NCI-H526 treated with DMSO at 0.1 percent for 48 hours (cell line): ENCODE measurements at places on chromosomes 13 and 19.

DNA sequence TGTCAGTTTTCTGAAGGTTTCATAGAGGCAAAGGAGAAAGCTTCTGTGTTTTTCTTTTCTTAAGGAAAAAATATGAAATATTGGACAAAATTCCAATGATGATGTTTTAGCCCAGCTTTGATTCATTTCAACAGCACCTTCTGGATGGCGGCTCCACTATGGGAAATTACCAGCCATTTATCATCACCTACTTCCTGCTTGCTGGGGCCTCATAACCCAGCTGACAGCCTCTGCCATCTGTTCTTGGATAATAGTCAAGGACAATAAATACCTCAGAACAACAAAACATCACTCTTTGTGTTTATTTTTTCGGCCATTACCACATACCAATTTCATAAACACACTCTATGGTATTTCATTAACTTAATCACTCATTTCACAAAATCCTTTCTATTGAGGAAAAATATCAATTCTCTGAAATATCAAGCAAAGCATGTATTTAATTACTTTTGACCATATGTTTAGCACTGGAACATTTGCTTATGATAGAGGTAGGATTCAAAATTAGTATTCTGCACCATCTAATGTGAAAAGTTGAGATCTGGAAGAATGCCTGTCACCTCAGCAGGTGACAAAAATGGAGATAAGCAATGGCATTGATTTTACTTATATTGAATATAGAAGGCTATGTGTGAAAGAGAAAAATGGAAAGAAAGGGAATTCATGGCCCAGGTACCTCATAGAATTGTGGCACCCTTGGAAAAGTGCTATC is 629.7 kb downstream of the LIG4 start:
- no peak for DNase-seq

- DNase-seq, result no peak
These were observed 4.7 kb upstream of the FBL start for GRCh38 chr19:39850892-39851291.

- DNase-seq, result no peak
These were observed 4.1 kb downstream of the KLK2 start for GRCh38 chr19:50877338-50877737.

DNA sequence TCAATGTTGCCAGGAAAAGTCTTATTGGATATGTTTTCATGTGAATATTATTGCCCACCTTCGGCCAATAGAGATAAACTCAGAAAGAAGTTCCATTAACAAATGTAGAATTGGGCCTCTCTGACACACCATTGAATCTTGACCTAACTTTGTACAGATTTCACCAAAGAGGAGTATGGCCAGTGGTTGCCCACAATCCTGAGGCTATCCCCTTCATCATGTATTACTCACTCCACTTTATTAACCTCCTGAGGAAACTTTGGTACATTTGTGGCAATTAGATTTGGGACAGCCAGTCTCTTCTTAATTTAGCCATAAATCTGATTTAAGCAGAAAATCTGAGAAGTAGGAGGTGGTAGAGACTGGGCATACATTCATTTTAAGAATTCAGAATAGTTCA is 53.3 kb upstream of the POSTN start:
- DNase-seq, result no peak

- no peak for DNase-seq
These were observed 29.1 kb downstream of the FAM187B start for GRCh38 chr19:35199481-35199880.
